Left kidney (tissue), 8 donors: ENCODE measurements at places on chromosomes 13 and 19. TPM values are rescaled to one million over a fixed set of nuclear protein-coding genes. Genes with fewer than 3 reads are reported as not detected.

DNA sequence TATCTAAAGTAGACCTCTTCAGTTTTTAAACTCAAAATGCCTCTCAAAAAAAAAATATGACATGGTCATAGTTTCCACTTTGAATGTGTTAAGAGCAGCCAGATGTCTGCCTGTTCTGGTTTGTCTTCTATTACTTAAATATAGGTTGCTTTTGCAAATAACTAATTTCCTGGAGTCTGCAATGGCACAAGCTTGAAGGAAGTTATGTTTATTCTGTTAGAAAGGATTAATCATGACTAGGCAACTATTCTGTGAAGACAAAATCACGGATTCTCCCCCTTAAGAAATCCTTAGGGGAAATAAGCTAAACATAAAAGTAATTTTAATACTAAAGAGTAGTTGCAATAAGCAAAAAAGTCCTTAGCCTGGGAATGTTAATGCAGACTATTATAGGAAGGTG lies 26.3 kb downstream of the SKA3 start:
- DNase-seq: no peak

DNA sequence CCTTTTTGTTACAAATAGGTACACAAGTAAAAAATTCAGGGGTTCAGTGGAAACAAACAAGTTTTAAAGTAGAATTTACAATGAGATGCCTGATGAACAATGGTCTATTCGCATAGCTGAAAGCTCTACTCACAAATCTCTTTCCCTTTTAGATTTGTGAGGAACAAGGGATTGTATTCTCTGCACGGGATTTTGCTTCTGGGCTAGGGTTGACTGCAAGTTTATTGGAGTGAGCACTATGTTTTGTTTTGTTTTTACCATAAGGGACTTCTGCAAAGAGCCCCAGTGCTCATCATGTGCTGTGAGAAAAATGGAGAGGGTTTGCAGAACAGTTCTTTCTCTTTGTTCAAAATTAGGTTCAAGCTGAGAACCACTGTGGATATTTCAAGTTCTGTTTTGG lies 160.5 kb downstream of the DLEU7 start:
- DNase-seq: no peak

DNA sequence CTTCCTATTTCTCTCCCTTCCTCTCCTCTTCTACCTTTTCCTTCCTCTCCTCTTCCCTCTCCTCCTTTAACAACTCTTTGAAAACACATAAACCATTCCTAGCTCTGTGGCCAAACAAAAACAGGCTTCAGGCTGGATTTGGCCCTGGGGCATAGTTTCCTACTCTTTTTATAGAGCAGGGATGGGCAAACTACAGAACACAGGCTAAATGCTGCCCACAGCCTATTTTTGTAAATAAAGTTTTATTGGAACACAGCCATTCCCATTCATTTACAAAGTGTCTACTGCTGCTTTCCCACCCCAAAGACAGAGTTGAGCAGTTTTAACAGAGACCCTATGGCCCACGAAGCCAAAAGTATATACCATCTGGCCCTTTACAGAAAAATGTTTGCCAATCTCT lies 35.4 kb downstream of the LHFPL6 start:
- no peak for DNase-seq

GRCh38 chr19:48194041-48194843 lies 23.8 kb downstream of the ZSWIM9 start:
- DNase-seq: no peak

The GAPDHS gene
- polyA plus RNA-seq: not detected

- DNase-seq: peak; percentile 73
Observed at GRCh38 chr19:9323557-9323918, 441 bp upstream of the ZNF559 start.

DNA sequence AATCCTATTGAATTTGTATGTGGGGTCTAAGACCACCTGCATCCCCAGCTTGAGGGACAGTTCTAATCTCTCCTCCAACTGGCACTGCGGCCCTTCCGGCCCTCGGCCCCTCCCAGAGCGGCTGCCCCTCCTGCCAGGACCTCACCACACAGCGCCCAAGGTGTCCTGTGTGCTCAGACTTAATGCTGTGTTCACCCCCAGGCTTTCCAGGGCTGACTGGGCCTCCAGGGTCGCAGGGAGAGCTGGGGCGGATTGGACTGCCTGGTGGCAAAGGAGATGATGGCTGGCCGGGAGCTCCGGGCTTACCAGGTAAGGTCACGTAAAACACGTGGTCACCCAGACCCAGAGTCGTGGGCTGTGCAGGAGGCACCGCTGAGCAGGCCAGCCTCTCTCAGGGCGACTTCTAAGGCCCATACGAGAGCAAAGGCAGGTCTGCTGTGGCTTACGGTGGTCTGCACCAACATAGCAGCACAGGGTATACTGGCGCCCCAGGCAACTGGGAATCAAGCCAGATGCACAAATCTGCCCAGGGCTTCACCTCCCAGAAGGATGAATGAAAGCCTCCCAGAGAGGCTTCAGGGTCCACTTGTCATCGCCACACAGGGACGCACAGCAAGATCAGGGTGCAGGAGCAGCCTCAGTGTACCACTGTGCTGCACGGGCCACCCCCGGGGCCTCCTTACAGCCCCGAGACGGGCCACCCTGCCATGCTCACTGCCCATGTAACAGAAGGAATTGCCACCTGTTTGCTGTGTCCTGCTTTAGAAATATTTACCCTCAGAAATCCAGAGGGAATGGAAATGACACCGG lies 69.4 kb downstream of the RAB20 start:
- no peak for DNase-seq

DNA sequence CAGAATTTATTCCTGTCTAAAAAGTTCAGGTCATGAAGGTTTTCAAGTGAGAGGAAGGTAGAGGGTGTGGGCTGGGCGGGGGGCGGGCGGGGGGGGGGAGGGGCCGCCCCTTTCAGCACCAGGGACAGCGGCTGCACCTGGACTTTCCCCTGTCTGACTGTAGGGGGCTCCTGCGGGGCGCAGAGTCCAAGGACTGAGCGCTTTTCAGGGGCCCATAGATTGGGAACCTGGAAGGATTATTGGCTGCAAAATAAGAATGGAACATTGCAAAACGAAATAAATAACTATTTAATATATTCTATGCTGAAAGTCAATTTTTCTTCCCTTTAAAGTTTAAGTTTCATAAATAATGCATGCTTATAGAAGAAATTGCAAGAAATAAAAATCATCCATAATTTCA lies 8.9 kb upstream of the CYP4F3 start:
- no peak for DNase-seq

DNA sequence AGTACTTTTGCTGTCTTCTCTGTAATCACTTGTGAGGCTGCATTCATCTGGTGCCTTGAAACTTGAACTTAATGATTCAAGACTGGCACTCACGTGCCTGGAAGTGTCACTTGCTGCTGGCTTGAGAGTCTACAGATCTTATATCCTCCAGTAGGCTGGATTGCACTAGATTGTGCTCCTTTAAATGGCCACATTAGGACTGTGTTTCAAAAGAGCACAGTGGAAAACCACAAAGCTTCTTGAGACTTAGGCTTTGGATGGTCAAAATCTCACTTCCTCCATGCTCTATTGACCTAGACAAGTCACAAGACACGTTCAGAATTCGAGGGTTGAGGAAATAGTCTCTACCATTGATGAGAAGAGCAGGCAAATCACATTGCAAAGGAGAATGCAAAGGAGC lies 1278.8 kb upstream of the MIR17HG start:
- no peak for DNase-seq

- no peak for DNase-seq
Observed at GRCh38 chr19:35442091-35442490, 6.0 kb upstream of the FFAR2 start.

The C5AR1 gene
- polyA plus RNA-seq: 6.8 TPM

The PRDX2 gene
- polyA plus RNA-seq: 274 TPM

DNA sequence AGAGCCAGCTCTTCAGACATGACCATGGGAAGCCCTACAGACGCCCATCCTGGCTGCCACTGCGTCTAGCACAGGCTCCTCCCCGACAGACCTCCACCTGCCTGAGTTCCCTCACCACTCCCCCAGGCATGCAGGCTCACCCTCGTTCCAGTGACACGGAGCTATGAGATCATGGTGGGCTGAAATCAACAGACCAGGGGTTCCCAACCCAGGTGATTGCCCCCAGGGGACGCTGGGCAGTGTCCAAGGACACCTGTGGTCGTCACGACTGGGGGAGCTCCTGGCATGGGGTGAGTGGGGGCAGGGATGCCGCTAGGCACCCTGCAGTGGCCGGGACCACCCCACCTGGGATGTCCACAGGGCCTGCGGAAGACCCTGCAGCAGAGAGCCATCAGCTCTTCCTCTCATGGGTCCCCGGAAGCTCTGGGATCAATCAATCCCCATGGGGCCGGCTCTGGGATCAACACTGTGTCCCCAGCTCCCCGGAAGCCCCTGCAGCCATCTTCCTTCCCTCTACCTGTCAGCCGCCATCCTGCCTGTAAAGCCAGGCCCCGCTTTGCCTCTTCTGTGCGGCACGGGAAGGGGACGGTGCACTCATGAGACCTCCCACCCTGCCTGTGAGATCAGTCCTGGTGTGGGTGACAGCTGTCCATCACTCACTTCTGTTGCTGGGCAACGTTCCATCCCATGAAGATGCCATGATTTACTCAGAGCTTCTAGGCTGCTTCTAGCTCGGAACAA lies 12.8 kb upstream of the MADCAM1 start:
- no peak for DNase-seq

The NLRP12 gene
- 0.17 TPM for polyA plus RNA-seq

DNA sequence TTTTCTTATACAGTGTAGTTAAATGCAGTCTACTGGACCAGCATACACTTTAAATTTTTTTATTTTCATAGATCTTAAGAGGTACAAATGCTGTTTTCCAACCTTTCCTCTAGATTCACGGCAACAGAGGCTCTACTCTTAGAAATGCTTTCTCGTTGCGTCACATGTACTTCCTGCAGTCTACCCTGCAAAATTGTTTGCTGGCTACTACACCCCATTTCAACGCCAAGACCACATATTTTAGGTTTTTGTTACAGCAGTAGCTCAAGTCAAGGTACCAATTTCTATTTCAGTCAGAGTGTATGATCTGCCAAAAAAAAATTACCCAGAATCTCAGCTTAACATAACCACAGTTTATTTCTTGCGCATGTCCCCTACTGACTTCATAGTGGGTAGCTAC lies 94.1 kb downstream of the TNFSF13B start:
- no peak for DNase-seq

DNA sequence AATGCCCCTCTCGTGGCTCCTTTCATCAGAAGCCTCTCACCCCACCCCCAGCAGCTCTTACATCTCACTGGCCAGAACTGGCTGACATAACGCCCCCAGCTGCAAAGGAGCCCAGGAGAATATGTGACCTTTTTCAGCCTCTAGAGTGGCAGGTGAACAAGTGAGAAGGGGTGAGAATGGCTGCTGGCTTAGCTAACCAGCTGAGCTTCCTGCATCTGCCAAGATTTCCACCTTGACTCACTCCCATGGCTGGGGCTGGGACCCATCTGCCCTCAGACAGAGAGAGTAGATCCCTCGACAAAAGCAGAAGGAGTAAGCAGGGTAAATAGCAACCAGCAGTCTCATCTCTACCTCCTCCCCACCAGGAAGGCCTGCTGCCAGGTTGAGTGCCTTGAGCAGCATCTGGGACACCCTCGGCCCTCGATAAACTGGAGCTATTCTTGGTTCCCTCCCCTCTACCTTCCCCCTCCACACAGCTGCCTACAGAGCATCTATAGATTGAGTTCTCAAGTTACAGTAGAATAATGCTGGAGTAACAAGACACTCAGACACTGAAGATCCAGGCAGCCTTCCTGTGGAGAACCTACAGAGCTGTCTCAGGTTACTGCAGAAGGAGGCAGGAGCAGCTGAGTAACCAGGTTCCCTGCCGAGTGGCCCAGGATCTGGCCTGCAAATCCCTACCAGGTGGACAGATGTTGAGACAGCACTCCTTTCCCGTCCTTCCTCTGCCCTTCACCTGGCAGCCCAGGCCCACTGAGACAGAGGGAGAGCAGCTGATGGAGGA lies 15.5 kb downstream of the KASH5 start:
- peak; percentile 35 for DNase-seq

- DNase-seq: no peak
Observed at GRCh38 chr13:112545856-112546255, 42.1 kb downstream of the TUBGCP3 start.

The FXYD7 gene
- polyA plus RNA-seq: 0.58 TPM

- DNase-seq: no peak
Observed at GRCh38 chr19:33241530-33242101, 16.0 kb upstream of the SLC7A10 start.

DNA sequence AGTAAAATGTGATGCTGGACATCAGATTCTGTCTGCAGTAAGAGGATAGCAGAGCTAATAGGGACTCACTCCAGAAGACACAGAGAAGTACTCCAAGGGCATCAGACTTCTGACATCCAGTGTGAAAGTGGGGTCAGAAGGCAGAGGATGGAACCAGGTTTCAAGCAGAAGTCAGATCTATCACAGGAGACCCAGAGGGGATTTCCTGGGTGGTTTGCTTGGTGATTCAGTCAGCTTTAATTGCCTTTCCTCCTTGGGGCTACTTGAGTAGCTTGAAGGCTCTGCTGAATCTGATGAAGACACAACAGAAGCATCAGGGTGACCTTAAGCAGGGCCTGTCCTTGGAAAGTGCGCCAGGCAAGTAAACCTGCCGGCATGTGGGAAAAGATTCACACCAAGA lies 300.6 kb downstream of the COG6 start:
- DNase-seq: no peak

DNA sequence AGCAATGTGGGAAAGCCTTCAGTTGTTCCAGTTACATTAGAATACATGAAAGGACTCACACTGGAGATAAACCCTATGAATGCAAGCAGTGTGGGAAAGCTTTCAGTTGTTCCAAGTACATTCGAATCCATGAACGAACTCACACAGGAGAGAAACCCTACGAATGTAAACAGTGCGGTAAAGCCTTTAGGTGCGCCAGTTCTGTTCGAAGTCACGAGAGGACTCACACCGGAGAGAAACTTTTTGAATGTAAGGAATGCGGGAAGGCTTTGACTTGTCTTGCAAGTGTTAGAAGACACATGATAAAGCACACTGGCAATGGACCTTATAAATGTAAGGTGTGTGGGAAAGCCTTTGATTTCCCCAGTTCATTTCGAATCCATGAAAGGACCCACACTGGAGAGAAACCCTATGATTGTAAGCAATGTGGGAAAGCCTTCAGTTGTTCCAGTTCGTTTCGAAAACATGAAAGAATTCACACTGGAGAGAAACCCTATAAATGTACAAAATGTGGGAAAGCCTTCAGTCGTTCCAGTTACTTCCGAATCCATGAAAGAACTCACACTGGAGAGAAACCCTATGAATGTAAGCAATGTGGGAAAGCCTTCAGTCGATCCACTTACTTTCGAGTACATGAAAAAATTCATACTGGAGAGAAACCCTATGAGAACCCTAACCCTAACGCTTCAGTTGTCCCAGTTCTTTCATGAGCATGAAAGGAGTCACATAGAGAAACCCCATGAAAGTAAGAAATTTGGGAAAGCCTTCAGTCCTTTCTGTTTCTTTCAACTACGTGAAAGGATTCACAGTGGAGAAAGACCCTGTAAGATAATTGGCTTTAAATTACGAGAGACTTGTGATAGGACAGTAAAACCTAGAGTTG lies 20.1 kb downstream of the ZNF627 start:
- DNase-seq: no peak

The LHB gene
- 0.38 TPM for polyA plus RNA-seq
